M059J (cell line): ENCODE measurements at places on chromosomes 16 and 17. TPM values are rescaled to one million over a fixed set of nuclear protein-coding genes. Genes with fewer than 3 reads are reported as not detected.
A peak's percentile ranks its signal among the peaks of the same experiment; 100 is the strongest.

GRCh38 chr16:68426347-68426652, 22.0 kb downstream of the SMPD3 start:
- DNase-seq: peak; percentile 34

DNA sequence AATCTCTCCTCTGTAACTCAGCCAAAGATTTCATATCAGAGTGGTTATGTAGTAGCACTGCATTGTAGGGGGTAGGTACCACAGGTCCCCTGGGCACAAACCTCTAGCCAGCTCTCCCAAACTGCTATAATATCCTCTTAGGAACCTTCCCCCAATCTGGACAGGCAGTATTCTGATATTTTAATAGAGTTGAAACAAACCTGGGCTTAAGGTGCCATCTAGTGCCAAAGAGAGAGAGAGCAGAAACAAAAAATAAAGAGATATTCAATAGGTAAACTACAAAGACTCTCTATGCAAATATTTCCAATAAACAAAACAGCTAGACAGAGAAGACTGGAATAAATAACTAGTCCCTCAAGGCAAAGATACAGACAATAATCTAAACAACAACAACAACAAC, 1070.0 kb downstream of the CDH11 start:
- peak; percentile 9 for DNase-seq

The SLC16A13 gene
- 0.30 and 0.54 TPM in 2 replicates for total RNA-seq

The TPSB2 gene
- 0.17 TPM in 1 of 2 replicates, not detected in the other for total RNA-seq

The FGF11 gene
- 3.7 and 5.0 TPM in 2 replicates for total RNA-seq

DNA sequence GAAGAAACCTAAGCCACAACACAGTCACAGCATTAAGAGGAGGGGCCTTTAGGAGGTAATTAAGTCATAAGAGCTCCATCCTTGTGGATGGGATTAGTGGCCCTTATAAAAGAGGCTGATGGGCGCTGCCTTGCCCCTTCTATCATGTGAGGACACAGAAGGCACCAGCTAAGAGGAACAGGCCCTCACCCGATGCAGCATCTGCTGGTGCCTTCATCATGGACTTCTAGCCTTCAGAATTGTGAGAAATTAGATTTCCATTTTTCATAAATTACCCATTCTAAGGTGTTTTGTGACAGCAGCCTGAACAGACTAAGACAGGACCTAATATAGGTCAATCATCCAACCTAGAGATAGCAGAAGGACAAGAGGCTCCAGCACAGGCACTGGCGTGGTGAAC, 120.8 kb downstream of the CDYL2 start:
- no peak for DNase-seq

DNA sequence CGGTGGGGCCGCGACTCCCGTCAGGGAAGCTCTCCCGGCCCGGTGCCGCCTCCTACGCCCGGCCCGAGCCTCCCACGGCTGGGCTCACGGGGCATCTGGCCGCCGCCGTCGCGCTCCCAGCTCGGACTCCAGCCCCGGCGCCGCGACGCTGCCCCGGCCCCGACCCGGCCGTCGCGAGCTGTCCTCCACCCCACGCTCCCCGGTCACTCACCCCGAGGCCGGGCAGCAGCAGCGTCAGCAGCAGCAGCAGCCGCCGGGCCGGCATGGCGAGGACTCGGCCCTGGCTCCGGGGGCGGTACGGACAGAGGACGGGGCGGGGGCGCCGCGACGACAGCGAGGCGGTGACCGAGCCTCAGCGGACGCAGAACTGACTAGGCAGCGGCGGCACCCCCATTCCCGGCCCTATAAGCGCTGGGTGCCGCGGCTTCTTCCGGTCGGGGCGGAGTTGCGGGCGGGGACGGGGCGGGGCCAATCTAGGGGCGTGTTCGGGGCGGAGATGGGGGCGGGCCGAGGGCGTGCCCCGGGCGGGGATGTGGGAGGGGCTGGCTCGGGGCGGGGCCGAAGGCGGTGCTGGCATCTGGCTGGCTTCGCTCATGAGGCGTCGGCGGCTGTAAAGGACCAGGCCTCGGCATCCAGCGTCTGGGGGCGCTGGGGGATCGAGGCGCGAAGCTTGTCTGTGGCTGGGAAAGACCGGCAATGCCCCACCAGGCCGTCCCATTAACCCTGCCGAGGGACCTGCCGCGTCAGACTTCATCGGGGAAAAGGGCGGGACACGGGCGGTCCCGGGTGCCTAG, at the start of gene ERN1:
TSS of gene ERN1 (minus strand) at position 380 of the 794 bp plus-strand sequence. CDS start at position 265, 115 bp downstream.
- DNase-seq: peak; percentile 86

DNA sequence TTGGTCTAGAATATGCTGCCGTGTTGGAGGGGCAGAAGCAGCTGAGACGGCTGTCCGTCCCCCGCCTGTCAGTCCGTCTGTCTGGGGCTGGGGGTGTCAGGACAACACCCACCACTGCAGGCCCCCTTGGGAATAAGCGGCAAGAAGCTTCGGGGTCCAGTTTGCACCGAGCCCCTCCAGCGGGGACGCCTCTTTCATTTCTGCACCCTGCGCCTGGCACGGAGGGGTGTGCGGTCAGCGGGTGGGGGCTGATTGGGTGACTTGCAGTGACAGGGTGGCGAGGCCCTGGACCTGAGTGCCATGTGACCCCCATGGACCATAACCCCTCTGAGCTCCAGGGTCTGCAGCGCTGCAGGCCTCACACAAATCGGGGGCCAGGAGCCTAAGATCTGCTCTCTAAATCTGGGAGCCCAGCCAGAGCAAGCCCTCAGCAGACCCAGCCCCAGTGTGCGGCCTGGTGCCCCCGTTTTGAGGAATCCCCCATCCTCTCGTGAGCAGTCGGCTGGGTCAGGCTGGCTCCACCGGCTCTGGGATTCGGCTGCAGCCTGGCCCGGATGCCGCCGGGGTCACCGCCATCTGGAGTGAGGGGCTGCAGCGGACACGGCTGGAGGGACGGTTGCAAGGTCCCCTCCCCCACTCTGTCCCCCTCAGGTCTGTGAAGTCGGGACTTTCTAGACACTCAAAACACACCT, 8.3 kb downstream of the CBFA2T3 start:
- no peak for DNase-seq

DNA sequence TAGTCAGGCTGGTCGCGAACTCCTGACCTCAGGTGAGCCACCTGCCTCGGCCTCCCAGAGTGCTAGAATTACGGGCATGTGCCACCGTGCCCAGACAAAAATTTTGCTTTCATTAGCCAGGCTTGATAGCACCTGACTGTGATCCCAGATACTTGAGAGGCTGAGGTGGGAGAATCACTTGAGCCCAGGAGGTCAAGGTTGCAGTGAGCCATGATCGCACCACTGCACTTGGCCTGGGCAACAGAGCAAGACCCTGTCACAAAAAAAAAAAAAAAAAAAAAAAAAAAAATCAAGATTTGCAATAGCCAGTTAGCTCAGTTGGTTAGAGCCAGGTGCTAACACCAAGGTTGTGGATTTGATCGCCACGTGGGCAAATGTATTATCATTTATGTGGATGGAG, 6.1 kb upstream of the FXR2 start:
- no peak for DNase-seq

The AGRP gene
- total RNA-seq: not detected in 2 replicates

DNA sequence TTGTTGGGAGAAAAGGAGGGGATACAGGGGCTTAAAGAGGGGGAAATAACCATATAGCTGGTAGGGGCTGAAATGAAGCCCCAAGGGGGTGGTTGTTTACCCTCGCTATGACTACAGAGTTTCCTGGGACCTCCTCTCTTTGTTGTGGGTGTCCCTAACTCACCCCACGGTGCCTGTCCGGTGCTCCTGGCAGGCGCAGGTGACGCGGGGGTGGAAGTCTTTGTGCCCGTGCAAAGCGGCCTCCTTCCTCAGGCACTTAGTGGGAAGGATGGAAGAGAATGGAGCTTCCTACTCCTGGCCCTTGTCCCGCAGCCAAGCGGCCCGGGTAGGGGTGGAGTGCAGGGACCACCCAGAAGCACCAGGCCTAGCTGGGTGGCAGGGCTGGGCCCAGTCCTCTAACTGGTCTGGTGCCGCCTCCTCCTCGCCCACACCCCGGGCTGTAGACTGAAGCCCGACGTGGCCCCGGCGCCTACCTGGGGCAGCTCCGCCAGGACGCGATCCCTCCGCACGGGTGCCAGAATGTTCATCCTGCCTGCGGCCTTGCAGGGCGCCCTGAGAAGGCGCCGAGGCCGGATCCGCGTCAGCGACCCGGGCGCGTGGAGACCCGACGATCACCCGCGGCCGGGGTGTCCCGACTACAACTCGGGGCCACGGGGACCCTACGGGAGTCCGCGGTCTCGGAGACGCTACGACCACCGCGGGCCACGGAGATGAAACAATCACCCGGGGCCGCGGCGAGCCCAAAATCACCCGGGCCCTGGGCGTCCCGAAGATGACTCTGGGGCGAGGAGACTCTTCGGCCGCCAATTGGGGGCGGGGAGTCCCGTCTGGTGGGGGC, 709 bp downstream of the RAB34 start:
- DNase-seq: no peak

DNA sequence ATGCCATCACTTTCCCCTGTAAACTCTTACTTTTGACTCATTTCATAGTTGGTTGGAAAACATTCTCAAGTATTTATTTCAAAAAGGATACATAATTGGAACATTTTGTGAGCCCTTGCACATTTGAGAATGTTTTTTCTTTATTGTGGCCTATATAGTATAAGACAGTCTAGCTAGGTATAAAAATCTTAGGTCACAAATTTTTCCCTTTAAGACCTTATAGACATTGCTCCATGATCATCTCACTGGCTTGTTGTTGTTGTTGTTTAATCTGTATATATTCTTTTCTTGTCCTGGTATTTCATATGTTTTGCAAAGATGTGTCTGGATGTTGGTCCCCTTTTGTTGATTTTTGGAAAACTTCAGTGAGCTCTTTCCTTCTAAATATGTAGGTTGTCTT, 194.2 kb downstream of the NTN1 start:
- no peak for DNase-seq

DNA sequence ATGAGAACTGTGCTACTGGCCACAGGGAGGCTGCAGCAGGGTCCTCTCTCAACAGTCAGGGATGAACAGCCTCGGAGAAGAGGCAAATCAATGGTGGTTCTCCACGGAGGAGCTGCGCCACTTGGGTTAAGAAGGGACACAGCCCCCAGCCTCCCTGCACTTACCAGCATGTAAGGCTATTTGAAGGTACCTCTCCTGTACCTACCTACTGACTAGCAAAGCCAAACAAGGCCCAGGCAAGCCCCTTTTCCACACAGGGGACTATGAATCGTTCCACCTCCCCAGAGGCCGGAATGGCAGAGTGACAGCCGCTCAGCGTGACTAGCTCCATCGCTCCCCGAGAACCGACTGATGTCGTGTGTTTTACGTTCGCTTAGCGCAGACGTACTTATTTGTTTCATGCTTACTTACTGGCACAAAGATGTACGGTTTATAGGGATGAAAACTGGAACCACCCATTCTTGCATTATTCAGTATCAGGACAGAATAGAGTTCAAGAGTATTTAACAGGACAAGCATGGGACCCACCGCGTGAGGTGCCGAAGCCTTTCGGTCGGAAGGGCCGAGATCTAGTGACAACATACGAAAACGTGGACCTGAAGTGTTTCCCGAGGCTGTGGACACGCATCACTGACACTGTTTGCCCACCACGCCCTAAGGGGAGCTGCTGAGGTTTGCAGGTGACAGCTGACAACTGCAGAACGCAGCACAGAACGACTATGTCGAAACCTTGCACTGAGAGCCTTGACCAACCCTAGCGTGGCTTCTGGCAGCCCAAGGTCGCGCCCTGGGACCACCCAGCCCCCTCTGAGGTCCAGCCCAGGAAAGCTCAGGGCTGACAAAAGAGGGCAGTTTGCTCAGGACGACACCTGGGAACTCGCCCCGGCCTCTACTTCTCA, 1.0 kb downstream of the TEPSIN start:
- no peak for DNase-seq

DNA sequence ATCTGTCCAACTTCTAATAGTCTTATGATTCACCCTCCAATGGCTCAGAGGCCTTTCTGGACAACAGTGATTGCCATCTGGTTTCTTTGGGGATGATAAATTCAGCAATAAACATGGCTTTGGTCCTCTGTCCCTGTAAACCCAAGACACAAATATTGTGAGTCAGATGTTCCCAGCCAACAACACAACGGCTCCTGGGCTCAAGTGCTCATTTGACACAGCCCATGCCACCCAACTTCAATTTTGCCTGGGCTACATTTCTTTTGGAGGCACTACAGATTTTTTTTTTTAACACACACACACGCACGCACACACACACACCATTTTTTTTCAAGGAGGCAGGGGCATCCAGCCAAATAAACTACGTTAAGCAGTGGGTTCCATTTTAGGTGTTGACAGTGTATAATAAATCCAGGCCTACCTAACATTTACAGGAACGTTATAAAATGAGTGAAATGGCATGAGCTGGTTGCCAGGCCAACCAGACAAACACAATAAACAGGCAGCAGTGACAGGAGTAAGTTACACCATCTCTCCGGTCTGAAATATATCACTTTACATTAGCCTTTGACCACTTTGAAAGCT, 939.9 kb upstream of the SOX9 start:
- DNase-seq: peak; percentile 94

DNA sequence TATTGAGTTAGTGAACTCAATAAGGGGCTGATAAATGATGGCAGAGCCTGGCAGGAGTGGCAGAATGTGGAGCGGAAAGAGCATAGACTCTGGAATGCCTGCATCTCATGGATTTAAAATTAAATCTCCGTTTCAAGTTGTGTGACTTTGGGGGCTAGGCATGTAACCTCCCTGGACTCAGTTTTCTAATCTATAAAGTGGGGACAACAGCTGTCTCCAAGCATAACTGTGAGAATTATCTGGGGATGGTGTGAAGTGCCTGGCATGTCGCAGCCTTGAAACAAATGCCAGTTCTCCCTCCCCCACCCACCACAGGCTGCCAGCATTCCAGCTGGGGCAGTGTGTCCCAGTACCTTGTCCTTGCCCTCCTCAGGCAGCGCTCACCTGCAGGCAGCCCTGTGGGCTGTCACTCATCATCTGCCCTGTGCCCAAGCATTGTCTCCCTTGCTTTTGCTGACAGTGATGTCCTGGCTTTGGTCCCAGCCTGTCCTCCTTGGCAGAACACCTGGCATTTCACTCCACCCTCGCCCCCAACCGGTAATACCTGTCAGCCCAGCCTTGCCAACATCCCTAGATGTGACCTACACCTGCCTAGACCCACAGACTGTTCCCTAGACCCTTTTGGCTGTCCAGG, 129.6 kb downstream of the MRM1 start:
- DNase-seq: no peak

The CMTM4 gene
- 15.2 and 18.4 TPM in 2 replicates for total RNA-seq

DNA sequence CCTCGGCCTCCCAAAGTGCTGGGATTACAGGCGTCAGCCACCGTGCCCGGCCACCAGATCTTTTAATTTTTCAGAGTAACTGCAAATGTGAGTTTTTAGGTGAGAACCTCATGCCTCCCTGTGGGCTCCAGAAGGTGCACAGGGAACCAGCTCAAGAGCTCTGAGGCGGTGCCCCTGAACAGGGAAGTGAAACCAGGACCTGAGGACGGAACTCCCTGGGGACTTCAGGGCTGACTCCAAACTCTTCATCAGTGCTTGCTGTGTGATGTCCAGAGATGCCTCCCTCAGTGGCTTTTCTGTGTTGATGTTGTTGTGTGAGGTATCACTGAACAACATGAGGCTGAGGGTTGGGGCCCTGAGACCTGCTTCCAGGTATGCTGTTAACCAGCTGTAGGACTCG, 23.8 kb downstream of the SLC12A3 start:
- no peak for DNase-seq

GRCh38 chr16:1180549-1181403, 27.9 kb downstream of the CACNA1H start:
- DNase-seq: no peak
